Activated naive CD8-positive, alpha-beta T cell treated with anti-CD3 and anti-CD28 coated beads, Interleukin-2, amount 10 ng/mL, durations not matched to agents 7 days and 5 days (primary cell): ENCODE measurements at places on chromosomes 7 and 10. TPM values are rescaled to one million over a fixed set of nuclear protein-coding genes. Genes with fewer than 3 reads are reported as not detected.

ASB13 gene
- total RNA-seq = 10.8 TPM

- no peaks in the 10 kb centered on the region for H3K4me1 ChIP-seq
- no peak overlapping the region for H3K4me3 ChIP-seq
- no peak for DNase-seq
- no peaks in the 10 kb centered on the region for H3K27me3 ChIP-seq
- no peaks in the 10 kb centered on the region for H3K36me3 ChIP-seq
Observed at GRCh38 chr10:90675621-90676020, 182.2 kb downstream of the HTR7 start.

- H3K27me3 ChIP-seq = no peaks in the 10 kb centered on the region
- H3K36me3 ChIP-seq = no peaks in the 10 kb centered on the region
- H3K4me3 ChIP-seq = no peak overlapping the region
- DNase-seq = no peak
- H3K27ac ChIP-seq = no peak overlapping the region
- H3K4me1 ChIP-seq = no peaks in the 10 kb centered on the region
Observed at GRCh38 chr7:95577137-95577536, 19.2 kb downstream of the PDK4 start.

DNA sequence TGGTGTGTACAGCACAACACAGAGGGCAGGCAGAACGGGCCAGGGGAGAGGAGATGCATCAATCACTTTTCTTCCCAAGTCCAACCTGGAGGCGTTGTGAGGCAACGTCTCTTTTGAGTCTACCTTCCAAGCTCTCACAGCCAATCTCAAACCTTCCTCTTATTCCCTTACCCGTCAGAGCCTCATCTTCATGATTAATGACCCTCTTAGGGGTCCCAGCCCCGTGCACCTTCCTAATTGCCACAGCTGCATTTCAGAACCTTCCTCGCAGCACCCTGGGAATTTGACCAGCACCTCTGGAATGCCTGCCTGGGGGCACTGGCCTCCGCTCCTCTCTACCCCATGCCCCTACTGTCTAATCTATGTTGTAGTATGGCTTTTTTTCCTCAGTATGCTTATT, 169.3 kb upstream of the PRR15 start:
- H3K36me3 ChIP-seq = no peaks in the 10 kb centered on the region
- peaks cover 16% of the 10 kb centered on the region for H3K27me3 ChIP-seq
- peaks cover 3% of the 10 kb centered on the region for H3K4me1 ChIP-seq
- H3K4me3 ChIP-seq = no peak overlapping the region

DNA sequence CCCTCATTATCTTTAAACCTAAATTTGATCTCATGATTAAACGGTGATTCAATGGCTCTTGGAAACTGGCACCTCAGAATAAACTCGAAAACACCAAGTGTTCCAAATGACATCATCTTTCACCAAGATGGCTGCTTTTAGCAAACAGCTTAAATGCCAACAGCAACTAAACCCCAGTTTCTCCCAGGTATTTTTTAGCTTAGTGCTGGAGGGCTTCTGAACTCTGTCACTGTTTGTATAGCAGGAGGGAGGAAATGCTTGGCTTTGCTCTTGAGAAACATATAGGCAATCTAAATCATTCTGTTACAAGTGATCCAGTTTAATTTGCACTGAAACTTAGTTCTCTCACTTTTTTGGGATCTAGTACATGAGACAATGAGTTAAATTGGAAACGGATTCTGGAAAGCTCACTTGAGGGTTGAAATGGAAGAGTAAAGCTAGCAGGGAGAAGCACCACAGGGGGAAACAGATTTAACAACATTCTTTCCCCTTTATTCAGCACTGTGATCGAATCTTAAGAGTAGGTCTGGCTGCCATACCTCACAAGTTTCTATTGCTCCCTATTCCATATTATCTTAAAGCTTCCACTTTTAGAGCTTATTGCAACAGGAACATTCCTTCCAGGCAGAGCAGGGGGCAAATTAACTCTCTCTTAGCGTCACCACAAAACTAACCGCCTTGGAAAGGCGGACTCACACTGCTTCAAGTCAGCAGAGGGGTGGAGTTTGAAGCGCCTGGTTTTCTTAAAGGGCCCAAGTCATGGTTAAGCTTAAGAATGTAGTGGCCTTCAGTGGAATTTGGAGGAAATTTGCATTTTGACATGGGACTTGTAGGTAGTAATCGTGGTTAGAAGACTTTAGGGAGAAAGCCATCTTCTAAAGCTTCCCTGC, 1.8 kb upstream of the CCDC6 start:
- no peaks in the 10 kb centered on the region for H3K36me3 ChIP-seq
- no peak for DNase-seq
- H3K27me3 ChIP-seq = no peaks in the 10 kb centered on the region
- peaks cover 37% of the 10 kb centered on the region for H3K4me1 ChIP-seq
- peak overlapping the region; percentile 96 for H3K27ac ChIP-seq

DNA sequence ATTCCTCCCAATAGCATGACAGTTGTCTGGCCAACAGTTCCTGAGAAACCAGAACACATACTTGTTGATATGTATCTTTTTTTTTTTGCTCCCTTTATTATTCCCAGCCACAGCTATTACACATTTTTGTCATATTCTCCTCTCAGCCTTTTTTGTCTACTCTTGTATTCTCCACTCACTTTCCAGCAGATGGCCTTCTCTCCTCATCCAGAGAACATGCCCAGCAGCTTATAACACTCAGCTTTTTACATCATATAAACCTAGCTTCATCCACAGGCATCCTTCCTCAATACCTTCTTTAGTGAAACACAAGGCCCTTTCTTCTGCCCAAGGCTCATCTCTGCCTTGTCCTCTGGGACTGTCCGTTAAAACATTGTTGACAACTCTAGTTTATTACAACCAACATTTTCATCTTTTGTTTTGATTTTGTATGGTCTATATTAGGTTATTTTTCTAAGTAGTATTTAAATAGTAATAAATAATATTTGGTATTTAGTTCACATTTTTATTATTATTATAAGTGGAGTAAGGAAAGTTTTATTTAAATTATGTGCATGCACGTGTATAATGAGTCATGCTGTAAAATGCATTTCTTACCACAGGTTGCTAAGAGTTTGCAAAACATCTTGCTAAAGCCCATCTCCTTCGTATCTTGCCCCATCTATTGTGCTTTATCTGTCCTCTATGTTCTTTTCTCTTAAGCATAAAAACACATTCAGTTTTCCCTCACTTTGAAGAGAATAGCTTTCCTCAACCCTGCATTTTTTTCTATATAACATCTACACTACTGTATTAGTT, 101.5 kb downstream of the ORC5 start:
- DNase-seq = no peak
- H3K4me1 ChIP-seq = no peaks in the 10 kb centered on the region
- no peak overlapping the region for H3K4me3 ChIP-seq
- H3K27ac ChIP-seq = no peak overlapping the region
- H3K27me3 ChIP-seq = peaks cover 2% of the 10 kb centered on the region
- no peaks in the 10 kb centered on the region for H3K36me3 ChIP-seq

GRCh38 chr7:20952916-20953315, 166.2 kb upstream of the SP8 start:
- no peak for DNase-seq
- H3K27ac ChIP-seq = no peak overlapping the region
- H3K27me3 ChIP-seq = no peaks in the 10 kb centered on the region
- H3K4me3 ChIP-seq = no peak overlapping the region
- H3K36me3 ChIP-seq = no peaks in the 10 kb centered on the region

ZP3 gene
- 1.3 TPM for total RNA-seq
